NCI-H2029 (cell line): ENCODE measurements at places on chromosomes 7 and 10.

DNA sequence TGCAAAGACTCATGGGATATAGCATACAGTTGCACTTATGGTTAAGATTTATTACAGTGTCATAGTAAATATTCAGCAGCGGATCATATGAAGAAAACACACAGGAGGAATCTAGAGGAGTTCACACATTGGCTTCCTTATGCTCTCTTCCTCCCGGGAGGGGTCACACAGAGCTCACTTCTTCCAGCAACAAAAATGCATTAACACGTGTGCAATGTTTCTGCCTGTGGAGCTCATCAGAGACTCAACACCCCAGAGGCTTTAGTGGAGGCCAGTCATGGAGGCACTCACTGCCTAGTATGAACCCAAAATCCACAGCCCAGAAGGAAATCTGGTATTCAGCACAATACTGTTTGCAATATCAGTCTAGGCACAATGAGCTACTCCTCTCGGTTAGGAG, 202.8 kb upstream of the PRSS1 start:
- no peak for DNase-seq

GRCh38 chr7:113246738-113247137, 128.4 kb upstream of the SMIM30 start:
- no peak for DNase-seq

DNA sequence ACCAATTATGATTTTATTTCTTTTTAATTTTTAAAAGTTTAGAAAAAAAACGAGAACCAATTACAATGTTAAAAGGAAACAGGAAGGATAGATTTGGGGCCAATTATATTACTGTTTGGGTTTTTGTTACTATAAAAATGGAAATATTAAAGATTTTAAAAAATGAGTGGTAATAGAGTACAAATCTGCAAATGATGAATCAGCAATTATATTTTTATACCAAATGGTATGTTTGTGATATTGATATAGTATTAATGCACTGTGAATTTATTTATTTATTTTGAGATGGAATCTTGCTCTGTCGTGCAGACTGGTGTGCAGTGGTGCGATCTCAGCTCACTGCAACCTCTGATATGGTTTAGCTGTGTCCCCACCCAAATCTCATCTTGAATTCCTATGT, 11.5 kb upstream of the GARIN1A start:
- no peak for DNase-seq

DNA sequence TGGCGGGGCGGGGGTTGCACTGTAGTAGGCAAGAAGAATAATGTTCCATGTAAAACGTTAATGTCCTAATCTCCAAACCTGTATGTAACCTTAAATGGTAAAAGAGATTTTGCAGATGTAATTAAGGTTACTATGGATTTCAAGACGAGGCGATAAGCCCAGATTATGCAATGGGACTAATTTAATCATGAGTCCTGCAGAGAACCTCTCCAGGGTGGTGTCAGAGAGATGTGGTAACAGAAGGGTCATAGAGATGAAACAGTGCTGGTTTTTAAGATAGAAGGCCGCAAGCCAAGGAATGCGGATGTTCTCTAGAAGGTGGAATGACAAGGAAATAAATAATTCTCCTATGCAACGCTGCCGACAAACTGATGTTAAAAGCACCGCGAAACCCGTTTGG, 57.1 kb downstream of the UBE3C start:
- no peak for DNase-seq

DNA sequence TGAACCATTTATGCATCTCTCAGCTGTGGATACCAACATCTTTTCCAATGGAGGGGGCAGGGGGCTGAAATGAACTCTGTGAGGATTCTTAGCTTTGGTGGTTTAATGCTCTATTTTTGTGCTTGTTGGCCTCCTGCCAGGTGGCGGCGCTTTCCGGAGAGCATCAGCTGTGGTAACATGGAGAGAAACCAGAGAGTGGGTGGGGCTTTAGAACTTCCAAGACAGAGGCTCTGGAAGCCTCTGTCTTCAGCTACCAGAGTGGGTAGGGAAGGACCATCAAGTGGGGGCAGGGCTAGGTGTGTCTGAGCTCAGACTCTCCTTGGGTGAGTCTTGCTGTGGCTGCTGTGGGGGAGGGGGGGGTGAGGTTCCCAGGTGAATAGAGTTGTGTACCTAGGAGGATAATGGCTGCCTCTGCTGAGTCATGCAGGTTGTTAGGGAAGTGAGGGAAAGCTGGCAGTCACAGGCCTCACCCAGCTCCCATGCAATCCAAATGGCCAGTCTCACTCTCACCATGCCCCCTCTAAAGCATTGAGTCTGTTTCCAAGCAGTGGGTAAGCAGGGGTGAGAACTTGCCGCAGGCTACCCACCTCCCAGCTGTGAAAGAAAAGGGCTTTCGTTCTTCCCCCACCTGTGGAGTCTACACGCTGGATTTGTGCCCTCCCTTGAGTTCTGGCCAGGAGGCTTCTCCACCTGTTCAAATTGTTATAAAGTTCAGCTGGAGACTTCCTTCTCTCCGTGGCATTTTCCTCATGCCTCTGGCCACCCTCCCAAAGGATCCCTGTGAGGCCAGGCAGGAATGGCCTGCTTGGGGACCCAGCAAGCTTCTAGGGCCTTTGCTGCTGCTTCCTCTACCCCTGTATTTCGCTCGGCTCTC, 527.0 kb downstream of the NEBL start:
- DNase-seq = no peak

DNA sequence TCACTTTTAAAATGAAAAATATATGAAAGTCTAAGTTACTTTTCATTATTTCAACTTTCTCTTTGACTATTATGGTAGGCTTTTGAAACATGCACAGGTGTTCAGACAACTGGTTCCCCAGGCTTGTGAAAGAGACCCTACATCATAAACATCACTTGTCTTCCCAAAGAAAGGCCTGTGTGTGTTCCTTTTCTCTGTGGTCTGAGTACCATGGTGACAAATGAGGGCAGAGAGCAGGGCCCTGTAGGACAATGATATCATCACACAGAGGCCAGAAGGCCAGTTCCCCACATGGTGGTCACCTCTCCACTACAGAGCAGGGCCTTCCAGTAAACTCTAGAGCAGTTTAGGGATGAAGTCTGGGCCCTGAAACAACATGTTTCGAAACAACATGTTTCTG, 288.8 kb downstream of the USP6NL start:
- no peak for DNase-seq

DNA sequence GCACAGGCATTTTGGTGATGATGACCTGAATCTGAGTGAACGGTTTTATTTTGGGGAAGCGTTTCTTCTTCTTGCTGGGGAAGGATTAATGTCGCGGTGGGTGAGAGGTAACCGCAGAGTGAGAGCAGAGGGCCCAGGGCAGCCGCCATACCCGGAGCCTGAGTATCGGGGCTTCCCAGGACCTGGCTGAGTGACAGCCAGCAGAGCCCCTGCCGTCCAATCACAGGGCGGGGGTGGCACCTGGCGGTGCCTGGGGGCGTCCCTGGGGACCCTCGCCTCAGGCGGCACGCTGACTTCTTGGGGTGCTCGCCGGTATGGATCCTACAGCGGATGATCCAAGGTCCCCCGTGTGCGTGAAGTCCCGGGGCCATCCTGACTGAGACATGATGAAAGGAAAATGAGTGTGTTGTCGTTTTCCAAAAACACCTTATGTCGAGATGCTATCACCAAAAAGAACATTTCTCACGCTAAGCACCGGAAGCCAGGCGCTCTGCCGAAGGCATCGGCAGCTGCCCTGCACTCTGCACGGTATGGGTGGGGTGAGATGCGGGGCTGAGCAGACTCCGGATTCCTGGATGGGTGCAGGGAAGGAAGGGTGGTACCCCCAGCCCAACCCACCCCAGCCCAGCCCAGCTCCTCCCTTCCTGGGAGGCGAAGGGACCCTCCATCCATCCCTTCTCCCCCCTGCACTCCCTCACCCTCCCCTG, 227.9 kb upstream of the SHH start:
- no peak for DNase-seq

- DNase-seq = no peak
Measured at GRCh38 chr10:71094712-71095390, 117.5 kb upstream of the UNC5B start.

DNA sequence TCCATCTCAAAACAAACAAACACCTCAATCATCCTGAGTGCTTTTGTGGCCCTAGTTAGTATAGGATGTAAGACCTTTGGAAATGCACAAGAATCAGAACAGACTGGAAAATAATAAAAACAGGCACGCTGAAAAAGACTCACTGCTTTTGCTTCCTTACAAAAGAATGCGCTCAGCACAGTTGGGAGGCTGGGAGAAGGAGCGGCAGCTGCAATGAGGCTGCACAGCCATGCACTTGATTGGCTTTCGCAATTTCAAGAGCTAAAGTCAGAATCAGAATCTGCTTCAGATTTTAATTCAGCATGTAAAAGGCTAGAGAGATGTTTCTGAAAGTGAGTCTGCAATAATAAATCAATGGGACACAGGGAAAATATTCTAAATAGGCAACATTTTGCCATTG, 97.2 kb downstream of the FRMD4A start:
- DNase-seq = no peak

DNA sequence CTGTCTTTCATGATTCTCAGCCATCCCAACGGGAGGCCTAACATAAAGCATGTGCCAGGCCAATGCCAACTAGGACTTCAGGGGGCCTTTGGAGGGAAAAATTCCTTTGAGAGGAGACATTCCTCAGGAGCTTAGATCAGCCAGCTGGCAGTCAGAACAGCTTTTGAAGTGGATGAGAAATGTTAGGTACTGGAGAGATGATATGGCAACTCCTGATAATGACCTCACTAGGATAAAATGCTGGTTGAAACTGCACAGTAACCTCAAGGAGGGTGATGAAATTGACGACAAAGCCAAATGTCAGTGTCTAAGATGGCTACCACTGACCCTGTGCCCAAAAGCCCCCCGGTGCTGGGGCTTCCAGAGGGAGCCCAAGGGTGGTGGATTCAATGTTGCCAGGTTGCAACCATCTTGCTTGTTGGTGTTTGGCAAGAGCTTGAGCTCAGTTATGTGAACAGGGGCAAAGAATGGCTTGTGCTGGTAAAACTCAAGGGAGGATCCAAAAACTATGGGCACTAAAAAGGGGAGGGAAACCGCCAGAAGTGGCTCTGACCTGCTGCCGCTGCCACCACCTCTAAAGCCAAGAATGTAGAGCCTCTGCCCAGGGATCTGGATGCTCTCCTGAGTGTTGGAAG, 121.2 kb downstream of the UBE2H start:
- DNase-seq = peak; percentile 41

- DNase-seq = peak; percentile 31
Measured at GRCh38 chr10:22714479-22715289, at the start of gene PIP4K2A. PIP4K2A (minus strand) TSS chr10:22714578; CDS start chr10:22714326, 252 bp downstream.

GRCh38 chr7:142709921-142710320, 39.4 kb upstream of the PRSS1 start:
- DNase-seq = no peak

DNA sequence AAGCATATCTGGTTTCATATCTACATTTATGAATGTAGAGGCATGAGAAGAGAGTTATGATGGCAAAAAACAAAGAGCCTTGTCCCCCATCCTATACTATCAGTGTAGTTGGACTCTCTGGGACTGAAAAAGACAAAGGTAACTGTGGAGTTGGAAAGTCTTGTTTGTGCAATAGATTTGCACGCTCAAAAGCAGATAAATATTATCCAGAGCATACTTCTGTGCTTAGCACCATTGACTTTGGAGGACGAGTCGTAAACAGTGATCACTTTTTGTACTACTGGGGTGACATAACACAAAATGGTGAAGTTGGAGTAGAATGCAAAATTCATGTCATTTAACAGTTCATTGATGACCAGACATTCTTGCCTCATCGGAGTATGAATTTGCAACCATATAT, 85.2 kb upstream of the EGFR start:
- no peak for DNase-seq

DNA sequence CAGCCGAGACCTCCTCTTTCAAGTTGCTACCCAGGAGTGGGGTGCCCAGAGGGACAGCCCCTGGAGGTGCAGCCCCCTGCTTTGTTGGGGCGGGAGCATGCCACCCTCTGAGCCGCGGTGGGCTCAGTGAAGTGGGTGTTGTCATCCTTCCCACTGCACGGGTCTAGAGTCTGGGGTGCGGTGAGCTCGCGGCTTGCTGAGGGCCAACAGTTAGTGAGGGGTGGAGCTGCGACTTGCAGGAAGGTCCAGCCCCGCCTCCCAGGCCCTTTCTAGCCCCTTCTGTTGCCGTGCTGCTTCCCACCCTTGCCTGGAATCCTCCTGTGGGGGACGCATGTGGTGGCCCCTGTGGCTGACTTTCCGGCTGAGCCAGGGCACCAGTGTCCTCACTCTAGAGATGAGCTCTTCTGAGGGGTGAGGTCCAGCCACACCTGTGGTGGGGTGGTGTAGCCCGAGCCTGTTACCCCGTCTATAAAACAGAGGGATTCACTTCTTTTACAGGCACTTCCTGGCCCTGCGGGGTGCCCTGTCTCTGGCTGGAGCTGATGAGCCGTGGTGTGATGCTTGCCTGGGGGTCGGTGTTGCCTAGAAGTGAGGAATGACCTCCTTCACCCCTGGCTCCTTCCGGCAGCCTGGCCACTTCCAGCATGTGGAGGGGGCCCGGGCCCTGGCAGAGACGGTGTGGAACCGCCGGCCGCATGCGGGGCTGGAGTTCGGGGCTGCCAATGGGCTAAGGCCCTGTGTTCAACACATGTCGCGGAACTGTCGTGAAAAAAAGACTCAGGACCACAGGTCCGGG, 127.9 kb downstream of the FAM53B start:
- DNase-seq = no peak

DNA sequence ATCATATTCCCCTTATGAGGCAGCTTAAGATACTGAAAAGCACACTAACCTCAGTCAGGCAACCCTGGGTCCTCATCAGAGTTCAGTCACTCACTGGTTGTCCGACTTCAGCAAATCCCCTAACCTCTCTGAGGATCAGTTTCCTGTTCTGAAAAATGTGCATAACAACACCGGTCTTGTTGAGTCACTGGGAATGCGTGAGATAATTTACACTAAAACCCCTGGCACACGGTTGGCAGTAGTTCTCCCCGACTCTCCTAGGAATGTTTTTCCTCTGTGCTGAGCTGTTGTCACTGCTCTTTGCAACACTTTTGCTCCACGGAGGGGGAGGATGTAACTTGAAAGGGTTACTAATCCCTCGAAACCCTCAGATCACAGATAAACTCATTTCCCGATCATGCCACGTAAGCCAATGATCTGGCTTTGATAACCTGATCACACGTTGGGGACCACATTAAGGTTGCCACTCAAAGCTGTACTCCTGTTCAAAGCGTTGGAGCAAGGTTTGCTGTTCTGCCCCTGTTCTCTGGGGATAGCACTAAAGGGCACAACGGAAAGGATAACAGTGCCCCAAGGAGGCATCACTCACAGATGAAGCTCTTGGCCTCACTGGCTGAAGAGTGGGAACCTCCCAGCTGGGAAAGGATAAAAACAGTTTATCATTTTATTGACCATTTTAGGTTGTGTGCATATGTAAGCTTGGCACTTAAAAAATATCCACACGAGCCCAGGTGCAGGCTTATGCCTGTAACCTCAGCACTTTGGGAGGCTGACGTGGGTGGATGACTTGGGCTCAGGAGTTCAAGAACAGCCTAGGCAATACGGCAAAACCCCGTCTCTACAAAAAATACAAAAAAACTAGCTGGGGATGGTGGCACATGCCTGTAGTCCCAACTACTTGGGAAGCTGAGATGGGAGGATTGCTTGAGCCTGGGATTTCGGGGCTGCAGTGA, 5.0 kb upstream of the RBM17 start:
- DNase-seq = no peak
